Stimulated activated CD4-positive, alpha-beta T cell treated with anti-CD3 and anti-CD28 coated beads, Interleukin-2, amount 100 ng/mL, for 4 hours (primary cell): ENCODE measurements at places on chromosomes 12 and 14.
A peak's percentile ranks its signal among the peaks of the same experiment; 100 is the strongest.

GRCh38 chr12:62196146-62196545, 64.1 kb upstream of the USP15 start:
- no peak for DNase-seq

GRCh38 chr14:80213602-80214001, 2.3 kb upstream of the DIO2 start:
- no peak for DNase-seq

GRCh38 chr12:109624467-109624866, 50.9 kb downstream of the MVK start:
- DNase-seq = no peak

- DNase-seq = no peak
Observed at GRCh38 chr12:7146906-7147305, 16.7 kb downstream of the CLSTN3 start.

DNA sequence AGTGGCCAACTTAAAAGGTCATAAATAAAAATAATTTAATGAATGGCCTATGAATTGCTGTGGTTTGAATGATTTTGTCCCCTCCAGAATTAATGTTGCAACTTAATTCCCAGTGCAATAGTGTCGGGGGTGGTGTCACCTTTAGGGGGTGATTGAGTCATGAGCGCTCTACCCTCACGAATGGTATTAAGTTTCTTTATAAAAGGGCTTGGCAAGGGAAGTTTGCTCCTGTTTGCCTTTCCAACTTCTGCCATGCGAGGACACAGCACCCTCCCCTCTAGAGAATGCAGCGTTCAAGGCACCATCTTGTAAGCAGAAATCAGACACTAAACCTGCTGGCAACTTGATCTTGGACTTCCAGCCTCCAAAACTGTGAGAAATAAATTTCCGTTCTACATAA, 253.3 kb downstream of the ATXN7L3B start:
- no peak for DNase-seq

DNA sequence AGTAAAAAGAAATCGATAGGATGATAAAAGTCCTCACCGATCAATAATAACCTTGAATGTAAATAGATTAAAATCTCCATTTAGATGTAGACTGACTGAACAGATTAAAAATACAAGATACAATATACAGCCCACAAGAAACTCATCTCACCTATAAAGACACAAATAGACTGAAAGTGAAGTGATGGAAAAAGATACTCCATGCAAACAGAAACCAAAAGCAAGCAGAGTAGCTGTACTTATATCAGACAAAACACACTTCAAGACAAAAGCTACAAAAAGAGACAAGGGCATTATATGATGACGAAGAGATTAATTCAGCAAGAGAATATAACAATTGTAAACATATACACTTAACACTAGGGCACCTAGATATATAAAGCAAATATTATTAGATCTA, 444.8 kb downstream of the RGS6 start:
- no peak for DNase-seq

GRCh38 chr12:20342111-20342510, 26.2 kb upstream of the PDE3A start:
- DNase-seq = no peak

GRCh38 chr12:48008950-48009349, 4.7 kb upstream of the COL2A1 start:
- DNase-seq = no peak

DNA sequence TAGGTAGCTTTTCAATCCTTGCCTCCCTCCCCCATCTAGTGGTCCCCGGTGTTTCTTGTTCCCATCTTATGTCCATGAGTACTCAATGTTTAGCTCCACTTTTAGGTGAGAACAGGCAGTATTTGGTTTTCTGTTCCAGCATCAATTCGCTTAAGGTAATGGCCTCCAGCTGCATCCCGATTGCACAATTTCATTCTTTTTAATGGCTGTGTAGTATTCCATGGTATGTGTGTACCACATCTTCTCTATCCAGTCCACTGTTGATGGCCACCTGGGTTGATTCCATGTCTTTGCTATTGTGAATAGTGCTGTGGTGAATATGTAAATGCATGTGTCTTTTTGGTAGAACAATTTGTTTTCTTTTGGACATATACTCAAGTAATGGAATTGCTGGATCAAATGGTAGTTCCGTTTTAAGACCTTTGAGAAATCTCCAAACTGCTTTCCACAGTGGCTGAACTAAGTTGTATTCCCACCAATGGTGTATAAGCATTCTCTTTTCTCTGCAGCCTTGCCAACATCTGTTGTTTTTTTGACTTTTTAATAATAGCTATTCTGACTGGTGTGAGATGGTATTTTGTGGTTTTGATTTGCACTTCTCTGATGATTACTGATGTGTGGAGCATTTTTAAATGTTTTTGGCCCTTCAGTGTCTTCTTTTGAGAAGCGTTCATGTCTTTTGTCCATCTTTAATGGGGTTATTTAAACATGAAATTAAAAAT, 34.2 kb upstream of the ASPG start:
- no peak for DNase-seq

DNA sequence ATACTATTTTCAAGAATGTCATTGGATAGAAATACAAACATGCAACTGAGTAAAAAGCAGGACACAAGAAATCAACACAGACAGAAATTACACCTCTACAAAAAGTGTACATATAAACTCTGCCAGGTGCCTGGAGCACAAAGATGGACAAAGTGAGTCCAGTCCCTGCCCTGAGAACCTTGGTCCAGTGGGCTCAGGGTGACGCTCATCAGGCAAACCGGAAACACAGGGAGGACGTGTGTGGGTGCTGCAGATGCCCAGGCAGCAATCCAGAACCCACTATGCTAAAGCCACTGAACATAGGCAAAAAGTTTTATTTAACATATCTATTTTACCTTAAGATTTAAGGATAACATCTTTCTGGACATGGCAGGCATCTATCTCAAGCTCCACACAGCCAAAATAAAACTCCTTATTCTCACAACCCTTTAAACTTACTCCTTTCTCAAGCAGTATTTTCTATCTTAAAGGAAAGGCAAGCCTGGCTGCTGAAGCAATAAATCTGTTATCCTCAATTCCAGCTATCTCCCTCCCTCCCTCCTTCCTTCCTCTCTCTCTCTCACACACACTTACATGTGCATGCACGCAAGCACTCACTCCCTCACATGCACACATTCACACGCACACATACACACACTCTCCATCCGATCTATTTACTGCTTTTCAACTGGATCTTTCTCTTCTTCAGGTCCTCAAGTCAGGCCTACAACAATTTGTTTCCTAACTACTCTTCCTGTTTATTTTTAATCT, 10.2 kb downstream of the PPP1R13B start:
- no peak for DNase-seq

- no peak for DNase-seq
Observed at GRCh38 chr14:76976240-76977005, 52.1 kb downstream of the IRF2BPL start.

- DNase-seq = no peak
Observed at GRCh38 chr14:68393259-68393658, 399.6 kb downstream of the ZFP36L1 start.

- no peak for DNase-seq
Observed at GRCh38 chr12:68578765-68579164, 31.9 kb upstream of the RAP1B start.

- no peak for DNase-seq
Observed at GRCh38 chr14:23432946-23433345, 2.5 kb downstream of the MYH7 start.

DNA sequence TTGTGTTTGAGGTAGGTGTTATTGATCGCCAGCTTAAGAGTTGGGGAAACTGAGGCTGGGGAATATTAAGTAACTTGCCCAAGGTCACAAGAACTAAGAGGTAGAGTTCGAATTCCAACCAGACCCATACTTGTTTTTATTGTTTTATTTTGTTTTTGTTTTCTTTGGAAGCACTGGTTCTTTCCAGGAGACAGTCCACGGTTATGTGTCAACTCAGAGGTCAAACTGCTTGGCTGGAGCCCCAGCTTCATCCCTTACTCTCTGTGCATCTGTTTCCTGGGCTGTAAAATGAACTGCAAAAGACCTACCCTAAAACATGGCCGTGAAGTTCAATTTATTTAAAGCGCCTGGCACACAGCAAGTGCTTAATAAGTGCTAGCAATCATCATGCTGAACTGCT, 74.4 kb upstream of the MAP1LC3B2 start:
- no peak for DNase-seq

- DNase-seq = no peak
Observed at GRCh38 chr14:30426463-30426862, 132.5 kb upstream of the G2E3 start.

DNA sequence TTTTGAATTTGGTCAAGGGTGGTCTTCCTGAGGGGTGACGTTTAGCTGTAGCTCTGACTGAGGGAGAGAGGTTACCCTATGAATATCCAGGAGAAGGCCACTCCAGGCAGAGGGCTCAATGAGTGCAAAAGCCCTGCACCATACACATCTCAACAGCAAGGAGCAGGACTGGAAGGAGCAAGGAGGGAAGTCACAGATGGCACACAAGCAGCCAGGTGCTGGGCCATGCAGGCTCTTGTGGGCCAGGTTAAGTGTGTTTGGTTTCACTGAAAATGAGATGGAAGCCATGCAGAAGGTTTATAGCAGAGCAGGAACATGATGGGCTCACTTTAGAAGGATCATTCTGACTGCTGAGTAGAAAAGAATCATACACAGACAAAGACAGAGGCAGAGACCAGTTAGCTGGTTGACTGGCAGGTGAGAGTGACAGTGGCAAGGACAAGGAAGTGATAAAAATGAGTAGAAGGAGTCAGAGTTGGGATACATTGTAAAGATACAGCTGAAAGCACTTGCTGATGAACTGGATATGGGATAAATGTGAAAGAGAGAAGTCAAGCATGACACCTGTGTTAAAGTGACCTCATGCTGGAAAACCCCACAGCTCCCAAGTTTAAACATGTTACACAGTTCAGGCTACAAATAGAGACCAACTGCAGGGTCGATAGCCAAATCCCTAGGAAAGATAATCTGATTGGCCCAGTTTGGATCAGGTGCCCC, 81.2 kb downstream of the PRKD1 start:
- DNase-seq = no peak

- DNase-seq = peak; percentile 13
Observed at GRCh38 chr14:103748534-103748857, 32.9 kb downstream of the ZFYVE21 start.

DNA sequence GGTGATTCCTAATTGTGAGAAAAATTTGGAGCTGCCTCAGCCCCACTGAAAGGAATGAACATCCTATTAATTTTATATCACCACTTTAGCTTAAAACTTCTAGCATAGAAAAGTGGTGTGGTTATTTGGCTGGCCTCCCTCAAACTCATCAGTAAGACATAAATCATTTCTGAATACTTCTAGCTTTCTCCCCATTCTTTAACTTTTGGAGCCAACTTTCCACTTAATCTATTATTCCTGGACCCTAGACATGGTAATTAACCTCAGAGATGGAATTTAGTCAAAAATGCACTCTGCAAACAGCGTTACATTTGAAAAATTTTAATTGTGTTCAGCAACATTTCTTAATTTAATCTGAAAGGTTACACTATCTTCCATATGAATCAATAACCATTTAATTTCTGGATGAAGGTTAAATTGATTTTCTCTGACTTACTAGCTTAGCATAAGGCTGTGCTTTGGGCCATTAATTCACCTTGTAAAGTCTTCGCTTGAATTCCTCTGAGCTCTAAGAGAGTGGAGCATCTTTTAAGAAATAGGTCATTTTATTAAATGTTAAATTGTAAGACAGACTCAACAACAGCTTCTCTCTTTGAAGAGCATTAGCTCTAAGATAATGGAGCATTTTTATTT, 753.6 kb upstream of the STXBP6 start:
- no peak for DNase-seq

DNA sequence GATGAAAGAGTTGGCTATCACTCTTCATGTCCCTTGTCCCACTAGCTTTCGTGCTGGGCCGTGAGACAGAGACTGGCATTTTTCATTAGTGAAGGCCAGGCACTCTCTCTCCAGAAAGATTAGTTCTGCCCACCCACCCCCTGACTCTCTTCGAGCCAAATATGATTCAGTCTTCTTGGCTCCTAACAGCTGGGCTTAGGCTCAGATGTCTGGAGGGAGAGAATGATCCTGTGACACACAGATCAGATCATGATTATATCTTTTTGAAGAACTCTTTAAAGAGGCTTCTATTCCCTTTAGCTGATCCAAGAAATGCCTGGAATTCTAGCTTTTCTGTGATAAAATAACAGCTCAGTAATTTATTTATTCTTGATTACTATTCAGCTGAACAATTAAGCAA, 5.2 kb upstream of the GNG2 start:
- no peak for DNase-seq

DNA sequence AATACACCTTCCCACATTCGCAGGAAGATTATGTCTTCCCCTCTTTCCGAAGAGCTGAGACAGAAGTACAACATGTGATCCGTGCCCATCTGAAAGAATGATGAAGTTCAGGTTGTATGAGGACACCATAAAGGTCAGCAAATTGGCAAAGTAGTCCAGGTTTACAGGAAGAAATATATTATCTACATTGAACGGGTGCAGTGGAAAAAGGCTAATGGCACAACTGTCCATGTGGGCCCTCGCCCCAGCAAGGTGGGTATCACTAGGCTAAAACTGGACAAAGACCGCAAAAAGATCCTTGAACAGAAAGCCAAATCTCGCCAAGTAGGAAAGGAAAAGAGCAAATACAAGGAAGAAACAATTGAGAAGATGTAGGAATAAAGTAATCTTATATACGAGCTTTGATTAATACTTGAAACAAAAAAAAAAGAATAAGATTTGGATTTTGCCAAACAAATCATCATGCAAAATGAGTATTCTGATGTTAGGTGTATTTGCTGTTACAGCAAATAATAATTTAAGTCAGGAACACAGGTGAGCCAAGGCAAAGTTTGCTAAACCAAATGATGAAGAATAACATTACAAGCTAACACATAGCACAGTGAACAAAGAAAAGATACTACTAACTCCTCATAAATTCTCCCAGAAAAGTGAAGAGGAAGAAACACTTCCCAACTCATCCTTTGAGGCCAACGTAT, 30.6 kb downstream of the FAM186A start:
- no peak for DNase-seq

GRCh38 chr12:112906712-112907414, at the start of gene OAS1:
TSS of gene OAS1 (plus strand) at chr12:112906962. CDS start at chr12:112907040, 78 bp downstream.
- peak; percentile 31 for DNase-seq

- no peak for DNase-seq
Observed at GRCh38 chr14:24629521-24629920, 4.5 kb downstream of the GZMB start.

DNA sequence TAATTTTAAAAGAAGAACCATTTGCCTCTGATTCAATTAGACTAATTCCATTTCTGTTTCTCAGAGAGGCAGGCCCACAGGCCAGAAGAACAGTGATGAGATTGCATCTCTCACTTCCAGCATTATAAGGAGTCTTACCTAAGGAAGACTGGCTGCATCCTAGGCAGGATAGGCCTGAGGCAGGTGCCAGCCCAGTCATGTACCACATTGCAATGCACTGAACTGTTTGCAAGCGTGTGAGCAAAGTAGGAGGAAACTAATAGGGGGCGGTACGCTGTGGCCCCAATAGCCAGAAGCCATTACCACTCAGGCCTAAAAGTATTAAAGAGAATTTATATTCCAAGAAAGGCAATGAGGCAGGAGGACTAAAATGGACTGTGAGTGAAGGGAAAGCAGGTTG, 12.1 kb upstream of the CNIH1 start:
- no peak for DNase-seq
